ENCODE measurements at places on chromosomes 2 and 18.

DNA sequence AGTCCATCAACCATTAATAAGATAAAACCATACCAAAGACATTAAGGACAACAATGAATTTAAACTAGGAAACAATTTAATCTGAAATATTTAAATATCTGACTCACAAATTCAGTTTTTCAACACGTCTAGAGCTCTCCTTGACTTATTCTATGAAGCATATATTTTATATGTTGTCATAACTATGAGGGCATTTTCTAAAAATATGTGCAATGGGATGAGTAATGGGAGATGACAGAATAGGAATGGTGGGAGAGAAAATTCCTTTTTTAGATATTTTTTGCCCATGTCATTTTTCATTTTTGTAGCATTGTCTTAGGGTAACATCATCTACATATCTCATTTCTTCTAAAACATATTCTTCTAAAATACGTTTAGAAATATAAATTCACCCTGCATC, 79.2 kb upstream of the CDH2 start:
- no peak for DNase-seq

DNA sequence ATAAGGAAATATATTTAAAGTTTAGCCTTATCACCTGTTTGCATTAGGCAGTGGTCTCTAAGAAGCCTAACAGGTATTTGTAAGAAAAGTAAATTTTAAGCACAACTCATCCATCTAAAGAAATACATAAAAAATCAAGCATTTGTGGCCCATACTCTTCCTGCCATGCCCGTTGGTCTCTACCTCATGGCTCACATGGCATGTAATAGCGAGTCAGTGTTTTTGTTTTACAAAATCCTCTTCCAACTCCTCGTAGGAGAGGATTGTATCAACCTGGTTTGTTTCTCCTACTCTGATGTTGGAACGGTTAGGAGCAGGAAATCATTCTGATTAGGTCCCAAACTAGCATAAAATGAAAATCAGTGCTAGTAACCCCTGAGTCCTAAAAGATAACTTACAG, 91.8 kb downstream of the FMNL2 start:
- DNase-seq, result no peak

DNA sequence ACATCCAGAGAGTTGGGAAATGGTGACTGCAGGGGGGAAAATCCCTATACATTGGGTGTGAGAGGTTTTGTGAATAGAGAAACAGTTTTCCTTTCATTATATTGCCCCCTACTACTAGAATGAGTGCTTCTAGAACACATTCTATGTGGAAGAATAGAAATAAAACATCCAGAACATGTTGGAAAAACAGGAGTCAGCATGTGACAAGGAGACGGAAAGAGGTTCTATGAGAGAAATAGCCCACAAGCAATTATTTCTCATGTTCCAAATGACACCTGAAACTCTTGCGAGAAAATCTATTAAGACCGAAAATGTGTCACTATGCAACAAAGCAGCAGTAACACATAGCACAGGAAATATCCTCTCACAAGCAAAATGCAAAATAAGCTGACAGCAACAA, 202.7 kb upstream of the SPOPL start:
- no peak for DNase-seq

DNA sequence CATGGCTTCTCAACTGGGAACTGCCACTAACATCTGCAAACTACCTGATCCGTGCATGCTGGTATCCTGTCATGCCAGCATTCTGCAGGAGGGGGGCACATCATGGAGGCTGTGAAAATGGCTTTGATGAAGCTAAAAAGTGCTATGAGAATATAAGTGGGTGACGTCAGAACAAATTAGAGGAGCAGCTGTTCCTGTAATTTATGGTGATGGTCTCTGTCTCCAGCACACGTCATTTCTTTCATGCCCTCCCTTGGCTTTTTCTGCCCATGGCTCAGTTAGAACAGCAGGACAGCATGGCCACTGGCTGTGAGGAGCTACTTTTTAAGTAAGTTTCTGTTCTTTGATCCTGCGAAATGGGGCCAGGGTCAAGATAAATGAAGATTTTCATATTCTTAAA, 466.3 kb downstream of the THSD7B start:
- no peak for DNase-seq

DNA sequence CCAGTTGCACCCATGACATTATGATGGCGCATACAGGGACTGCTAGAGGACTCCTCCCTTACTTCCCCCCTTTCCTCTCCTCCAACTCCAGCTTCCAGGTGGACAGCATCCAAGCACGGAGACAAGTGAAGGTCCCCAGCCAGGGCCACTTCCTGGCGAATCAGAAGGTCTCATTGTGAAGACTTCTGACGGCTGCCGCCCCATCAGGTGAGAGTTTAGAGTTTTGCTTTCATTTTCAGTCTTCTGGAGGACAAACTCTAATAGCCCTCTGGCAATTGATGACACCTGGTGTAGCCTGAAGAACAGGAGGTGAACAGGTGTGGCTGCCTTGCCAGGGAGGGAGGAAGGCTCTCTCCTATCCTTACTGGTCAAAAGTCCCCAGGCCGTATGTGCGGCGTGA, 77.3 kb upstream of the KCNH7 start:
- DNase-seq, result no peak

All from right kidney (tissue), 9 donors.